ENCODE measurements at places on chromosomes 6 and 20. TPM values are rescaled to one million over a fixed set of nuclear protein-coding genes. Genes with fewer than 3 reads are reported as not detected.

GRCh38 chr6:167056370-167056769 is 57.2 kb downstream of the CEP43 start:
- DNase-seq, result no peak

The B4GALT5 gene
- total RNA-seq, result 38.2 TPM

The TBC1D32 gene
- total RNA-seq, result 44.4 TPM

- no peak for DNase-seq
Measured at GRCh38 chr6:152980656-152981055, 2.2 kb downstream of the FBXO5 start.

DNA sequence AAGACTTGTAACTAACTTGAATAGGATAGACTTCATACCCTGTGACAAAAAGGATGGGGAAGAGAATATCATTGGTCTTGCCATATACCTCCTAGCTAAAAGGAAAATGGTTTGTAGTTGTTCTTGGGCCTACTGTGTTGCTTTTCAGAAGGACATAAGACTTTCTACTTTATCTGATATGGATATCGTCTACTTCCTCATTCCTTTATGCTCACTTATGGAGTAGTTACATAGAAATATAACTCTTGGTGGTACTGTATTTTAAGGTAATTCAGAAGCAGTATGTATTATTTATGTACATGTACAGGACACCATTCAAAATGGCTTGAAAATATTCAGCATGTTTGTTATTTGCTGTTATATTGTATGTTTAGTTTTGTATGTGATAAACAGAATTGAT is 8.0 kb downstream of the FAM217B start:
- DNase-seq, result no peak

- no peak for DNase-seq
Measured at GRCh38 chr20:17844549-17845298, 123.9 kb downstream of the SNX5 start.

GRCh38 chr6:157556671-157557430 is 175.9 kb downstream of the ZDHHC14 start:
- DNase-seq, result peak; percentile 79

DNA sequence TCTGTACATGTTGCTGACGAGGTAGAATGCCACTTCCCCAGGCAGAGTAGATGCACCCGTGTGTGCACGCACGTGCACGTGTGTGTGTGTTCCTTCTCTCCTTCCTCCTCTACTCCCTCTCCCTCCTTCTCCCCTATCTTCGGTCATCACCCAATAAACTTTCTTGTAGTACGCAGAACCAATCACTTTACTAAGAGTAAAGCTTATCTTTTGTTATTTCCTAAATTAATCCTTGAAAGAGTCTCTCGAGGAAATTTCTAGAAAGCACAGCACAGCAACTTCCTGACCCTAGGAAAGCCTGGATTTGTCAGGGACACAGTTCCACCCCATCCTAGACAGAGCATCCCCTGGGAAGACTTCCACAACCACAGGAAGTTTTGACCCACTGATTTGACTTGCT is 166.1 kb downstream of the ZDHHC14 start:
- no peak for DNase-seq

DNA sequence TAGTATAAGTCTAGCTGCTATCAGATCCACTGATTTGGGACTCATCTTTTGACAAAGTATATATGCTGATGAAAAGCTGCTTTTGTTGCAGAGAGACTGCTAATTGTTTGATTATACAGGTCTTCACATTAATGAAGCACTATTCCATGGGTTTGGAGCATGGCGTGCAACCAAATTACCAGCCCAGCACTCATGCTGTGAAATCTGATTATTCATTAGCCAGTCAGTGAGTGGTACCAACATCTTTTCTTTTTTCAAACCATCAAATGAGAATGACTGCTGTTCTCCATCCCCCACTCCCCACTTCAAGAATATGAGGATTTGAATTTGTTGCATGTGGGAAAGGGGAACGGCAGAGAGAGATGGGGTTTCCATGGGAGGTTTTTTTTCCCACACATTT is 91.3 kb downstream of the ID4 start:
- no peak for DNase-seq

DNA sequence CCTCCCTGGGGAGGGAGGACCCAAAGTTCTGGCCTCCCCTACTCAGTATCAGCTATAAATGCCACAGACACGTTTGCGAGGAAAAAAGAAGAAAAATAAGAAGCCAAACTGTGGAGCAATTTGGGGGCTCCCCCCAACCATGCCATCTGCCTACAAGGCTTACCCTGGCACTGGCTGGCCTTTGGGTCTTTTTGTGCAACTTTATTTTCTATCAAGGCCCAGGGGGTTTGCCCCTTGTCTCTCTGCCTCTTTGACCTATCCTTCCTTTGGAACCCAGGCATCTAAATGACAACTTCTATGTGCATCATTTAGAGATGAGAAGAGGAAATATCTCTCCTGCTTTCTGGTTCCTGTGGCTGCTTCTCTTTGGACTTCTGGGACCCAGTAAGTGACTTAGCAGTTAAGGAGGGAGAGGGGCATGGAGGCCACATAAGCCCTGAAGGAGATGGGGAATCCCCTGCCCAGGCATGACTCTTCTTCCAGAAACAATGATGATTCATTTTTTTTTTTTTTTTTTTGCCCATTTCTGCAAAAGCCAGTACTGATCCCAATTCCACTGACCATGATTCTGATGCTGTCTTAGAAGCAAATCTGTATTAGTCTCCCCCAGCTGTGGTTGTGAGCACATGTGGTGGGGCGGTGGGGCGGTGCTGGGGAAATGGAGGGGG is at the start of gene MUC22:
Gene MUC22 (plus strand): TSS at position 82 of the 668 bp plus-strand sequence. CDS start 233 bp downstream, at position 315.
- DNase-seq, result no peak

The HTR1B gene
- 2.3 TPM for total RNA-seq

The SLC29A1 gene
- total RNA-seq, result 10.8 TPM
